ENCODE measurements at places on chromosomes 2 and 18.

GRCh38 chr18:59067873-59068272, 71.8 kb upstream of the SEC11C start:
- DNase-seq, result no peak

DNA sequence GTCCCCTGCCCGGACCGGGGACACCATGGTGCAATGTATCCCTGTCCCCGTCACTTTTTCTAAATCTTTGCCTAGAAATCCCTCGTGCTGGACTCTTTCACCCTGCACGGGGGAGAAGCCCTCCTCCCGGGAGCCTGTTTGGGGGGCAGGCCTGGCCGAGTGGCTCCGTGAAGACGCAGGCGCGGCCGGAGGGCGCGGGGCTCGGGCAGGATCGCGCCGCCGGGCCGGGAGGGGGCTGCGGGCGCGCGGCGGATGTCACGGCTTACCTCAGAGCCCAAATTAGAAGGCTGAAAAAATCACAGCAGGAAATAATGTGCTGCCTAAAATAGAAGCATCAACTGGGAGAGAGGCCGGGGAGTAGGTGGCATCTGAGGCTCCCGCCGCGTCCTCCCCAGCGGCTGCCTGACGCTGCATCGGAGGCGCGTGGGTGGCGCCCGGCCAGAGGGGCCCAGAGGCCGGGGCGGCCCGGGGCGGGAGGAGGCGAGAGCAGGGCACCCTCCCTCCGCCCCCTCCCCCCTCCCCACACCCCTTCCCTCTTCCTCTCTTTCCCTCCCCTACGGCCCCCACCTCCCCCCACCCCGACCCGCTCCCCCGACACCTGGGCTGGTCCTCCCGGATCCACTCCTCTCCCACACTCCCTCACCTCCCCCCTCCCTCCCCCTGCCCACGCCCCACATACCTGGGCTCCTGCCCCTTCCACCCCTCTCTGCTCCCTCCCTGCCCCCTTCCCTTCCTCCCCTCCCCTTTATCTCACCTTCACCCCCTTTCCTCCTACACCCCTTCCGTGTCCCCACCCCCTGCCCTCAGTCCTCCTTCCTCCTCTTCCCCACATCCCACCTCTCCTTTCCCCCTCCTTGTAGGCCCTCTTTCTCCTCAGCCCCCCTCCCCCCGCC, 51.9 kb downstream of the SLC4A1AP start:
- DNase-seq, result peak; percentile 57

DNA sequence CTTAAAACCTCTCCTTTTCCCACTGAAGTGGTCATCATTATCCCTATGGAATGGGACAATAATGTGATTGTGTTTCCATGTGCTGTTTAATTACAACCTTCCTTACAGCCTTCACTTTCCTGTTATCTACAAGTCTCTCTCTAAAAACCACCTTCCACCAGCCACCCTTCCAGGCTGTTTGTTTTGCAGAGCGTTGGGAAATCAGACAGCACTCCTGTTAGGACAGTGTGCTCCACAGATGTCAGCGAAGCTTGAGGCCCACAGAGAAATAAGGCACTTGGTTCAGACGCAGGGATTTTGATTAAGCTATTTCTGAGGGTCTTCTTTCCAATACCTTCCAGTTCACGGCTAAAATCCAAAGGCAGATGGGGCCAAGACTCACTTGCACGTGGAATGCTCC, 32.3 kb upstream of the ASPRV1 start:
- no peak for DNase-seq

GRCh38 chr2:236625156-236625690, 55.6 kb downstream of the ACKR3 start:
- no peak for DNase-seq

- DNase-seq, result no peak
Observed at GRCh38 chr2:133748007-133748700, 179.9 kb upstream of the NCKAP5 start.

GRCh38 chr2:37396890-37397565, 52.6 kb downstream of the QPCT start:
- no peak for DNase-seq

GRCh38 chr2:50004667-50005066, 850.4 kb upstream of the FSHR start:
- DNase-seq, result no peak

DNA sequence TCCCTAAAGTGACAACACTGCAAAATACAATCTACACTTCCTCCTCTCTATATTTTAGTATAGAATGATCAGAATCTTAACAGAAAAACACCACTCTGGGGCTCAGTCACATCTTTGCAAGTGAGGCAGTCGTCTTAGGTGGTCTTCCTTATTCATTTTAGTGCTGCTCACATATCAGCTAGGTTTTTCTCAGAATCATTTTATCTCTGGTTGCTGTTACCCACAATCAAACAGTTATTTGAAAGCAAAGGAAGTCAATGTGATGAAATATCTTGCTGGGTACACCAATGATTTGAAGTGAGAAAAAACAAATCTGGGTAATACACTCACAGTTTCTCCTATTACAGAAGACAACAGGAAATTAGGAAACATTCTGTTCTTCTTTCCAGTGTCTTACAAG, 275.2 kb downstream of the DSEL start:
- no peak for DNase-seq

DNA sequence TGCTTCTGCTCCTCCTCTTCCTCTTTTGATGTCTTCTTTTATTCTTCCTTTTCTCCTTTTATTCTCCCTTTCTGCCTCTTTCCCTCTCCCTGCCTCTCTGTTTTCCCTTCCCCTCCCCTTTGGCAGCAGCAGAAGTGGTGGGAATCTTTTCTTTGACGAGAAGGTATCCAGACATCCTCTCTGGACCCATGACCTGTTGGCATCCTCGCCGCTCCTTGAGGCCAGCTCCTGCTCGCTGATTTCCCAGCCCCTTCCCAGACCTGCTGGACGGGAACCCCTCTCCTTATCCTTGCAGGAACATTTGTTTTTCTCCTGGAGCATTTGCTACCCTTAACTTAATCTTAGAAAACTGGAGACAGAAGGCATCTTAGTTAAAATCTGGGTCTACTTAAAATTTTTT, 130.5 kb downstream of the LPIN1 start:
- DNase-seq, result no peak

DNA sequence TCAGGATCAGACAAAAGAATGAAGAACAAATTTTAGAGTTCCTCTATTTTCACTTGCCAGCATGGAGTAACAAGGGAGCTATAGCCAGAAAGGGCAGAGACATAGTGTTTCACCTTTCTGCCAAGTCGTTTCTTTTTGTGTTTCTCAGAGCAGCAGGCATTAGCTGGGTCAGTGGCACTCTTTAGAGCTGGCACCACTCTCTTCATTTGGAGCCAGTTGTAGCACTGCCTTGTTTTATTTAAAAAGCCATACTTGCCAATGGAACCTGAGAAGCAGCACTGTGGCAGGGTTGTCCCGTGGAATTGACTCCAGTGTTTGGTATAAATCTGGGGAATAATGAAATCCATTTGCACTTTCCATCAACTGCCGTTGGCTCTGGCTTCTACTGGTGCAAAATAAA, 64.0 kb downstream of the LRRTM4 start:
- no peak for DNase-seq

DNA sequence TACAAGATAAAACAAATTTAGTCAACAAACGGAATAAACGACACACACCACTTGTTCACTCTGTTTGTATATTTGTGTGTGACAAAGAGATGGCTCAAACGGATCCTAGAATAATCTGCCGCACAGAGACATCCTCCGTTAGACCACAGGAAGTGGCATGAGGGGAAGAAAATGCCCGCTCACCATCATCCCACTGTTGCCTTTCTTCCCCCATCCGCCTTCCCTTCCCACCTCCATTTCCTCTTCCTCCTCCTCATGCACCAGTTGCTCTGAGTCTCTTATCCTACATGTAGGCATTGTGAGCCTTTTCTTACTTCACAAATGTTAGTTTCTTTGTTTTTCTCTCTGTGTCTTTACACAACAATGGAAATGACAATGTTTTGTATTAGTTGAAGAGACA, 228.5 kb upstream of the SMIM21 start:
- DNase-seq, result no peak

- no peak for DNase-seq
Observed at GRCh38 chr2:60839126-60839813, 42.1 kb upstream of the REL start.

GRCh38 chr2:239310401-239311061, 90.3 kb downstream of the HDAC4 start:
- no peak for DNase-seq

DNA sequence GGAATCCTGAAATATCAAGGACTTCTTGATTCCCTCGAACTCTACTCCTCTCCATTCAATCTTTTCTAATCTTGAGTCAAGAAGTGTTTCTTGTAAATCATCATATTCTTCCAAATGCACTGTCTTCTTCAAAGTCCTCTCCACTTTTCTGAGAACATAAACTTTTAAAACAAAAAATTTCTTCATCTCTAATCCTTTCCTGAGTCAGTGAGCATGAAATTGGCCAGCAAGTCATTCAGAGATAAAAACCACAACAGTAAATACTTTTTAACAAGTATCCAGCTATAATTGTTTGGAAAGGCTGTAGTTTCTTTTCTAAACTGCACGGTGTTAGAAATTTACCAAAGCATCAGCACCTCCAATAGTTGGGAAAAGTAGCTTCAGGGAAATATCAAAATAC, 312.6 kb upstream of the GALNT5 start:
- DNase-seq, result no peak

DNA sequence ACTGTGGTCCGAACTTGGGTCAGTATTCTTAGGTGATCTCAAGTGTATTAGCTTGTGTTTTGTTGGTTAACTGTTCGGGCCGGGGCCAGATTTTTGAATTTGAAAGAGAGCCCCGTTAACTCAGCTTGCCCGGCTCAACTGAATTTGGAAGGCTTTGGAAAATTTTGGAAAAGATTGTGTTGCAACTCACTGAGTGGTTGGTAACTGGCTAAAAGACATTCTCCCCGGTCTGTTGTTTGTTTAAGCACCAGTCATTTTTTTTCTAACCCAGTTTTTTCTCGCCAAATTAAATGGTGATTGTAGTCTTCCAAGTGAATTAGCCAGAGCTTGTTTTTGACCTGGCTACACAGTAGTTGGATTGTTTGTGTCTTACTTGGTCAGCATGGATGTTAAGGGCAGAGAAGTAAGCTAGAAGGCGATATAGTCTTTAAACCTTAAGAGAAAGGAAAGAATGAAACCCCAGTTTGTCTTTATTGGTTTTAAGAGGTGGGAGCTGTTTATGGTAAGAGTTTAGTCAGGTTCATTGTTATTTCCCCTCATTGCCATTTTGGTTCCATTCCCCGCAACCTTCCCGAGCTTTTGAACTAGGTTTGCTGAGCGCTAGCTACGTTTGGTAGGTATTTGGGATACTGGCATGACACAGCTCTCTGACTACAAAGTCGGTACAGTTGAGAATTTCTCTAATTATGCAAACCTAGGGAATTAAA, 2.4 kb downstream of the MAP4K4 start:
- DNase-seq, result peak; percentile 21
